ENCODE measurements at places on chromosomes 2 and 18. TPM values are rescaled to one million over a fixed set of nuclear protein-coding genes. Genes with fewer than 3 reads are reported as not detected.

Gene CENPA
- 1.1 TPM for total RNA-seq

Gene POTEE
- 0.50 TPM for total RNA-seq

Gene CLEC4F
- 0.49 TPM for total RNA-seq

Gene TLX2
- total RNA-seq: not detected

Gene NYAP2
- 0.58 TPM for total RNA-seq

Gene SLC4A5
- total RNA-seq: 1.7 TPM

Gene CD8B2
- 0.15 TPM for total RNA-seq

Gene FAP
- total RNA-seq: 55.3 TPM

Measured in motor neuron (in vitro differentiated cells).